Choroid plexus epithelial cell (primary cell): ENCODE measurements at places on chromosomes 16 and 17.

- peak; percentile 42 for DNase-seq
These were observed 854.1 kb downstream of the KCNJ2 start for GRCh38 chr17:71023249-71024030.

DNA sequence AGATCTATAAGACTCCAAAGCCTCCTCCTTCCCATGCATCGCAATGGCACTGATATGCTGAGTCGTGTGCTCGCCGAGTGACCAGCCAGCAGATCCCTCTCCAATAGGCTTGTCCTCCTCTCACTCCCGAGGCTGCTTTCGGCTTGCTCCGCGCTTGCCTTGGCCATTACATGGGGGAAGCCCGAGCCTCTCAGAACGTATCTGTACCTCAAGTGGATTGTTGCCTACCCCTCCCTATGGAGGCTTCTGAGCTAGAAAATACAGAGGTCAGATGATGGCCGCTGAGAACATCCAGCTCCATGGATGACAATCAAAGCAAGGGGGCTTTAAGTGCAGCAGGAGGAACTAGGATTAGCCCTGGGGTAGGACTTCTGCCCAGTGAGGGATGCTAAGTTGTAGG, 7.7 kb upstream of the NLRP1 start:
- no peak for DNase-seq

DNA sequence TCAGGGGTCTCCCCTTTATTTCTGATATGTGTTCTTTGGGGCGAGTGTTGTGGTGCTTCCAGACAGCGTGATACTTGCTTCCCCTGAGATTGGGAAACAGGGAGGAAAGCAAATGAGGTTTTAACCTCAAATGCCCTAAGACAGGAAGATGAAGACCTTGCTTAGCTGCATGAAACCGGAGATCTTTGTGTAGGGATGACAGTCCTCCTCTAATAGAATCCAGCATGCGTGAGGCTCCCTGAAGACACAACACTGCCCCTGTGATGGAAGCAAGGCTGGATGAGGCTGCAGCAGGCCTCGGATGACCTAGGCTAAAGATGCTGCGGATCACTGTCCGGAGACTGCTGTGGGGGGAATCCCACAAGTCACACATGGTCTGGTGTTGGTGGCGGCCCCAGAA, 491.0 kb downstream of the CDH13 start:
- DNase-seq, result no peak

GRCh38 chr17:9646546-9646885, 1.2 kb downstream of the USP43 start:
- no peak for DNase-seq

DNA sequence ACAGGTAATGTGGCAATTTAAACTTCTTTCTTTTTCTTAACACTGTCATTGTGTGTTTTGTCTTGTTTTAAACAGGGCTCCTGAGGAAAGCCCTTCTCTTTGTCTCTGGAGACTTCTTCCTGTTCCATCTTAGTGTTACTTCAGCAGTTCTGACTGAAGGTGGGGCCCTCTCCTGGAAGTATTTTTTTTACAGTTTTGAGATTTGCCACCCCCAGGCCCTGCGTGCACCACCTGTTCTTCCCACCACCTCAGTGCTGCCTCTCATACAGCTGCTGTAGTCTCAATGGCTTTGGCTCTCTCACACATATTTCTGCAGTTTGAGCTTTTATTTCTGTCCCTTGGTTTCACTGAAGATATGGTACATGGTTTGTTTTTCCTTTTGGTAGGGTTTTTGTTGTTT, 52.5 kb upstream of the ALDH3A1 start:
- no peak for DNase-seq

DNA sequence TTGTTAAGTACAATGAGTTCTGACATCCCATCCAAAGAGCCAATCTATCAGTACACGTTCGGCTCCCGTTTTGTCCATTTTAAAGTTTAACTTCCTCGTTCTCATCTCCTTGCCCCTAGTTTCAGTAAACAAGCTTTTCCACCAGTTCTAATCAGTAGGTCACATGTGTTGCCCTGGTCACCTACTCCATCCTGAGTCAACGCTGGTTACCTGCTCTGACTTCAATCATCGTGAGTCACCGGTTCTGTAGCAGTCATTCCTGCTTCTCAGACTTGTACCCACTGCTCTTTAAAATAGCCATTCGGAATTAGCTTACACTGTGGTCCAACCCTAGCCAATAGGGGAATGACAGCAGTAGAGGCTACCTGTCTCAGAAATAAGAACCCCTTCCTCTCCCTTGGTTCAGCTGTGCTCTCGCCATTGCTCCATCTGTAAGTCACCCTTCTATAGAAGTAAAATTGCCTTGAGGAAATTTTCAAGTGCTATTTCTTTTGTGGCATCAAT, 191.0 kb downstream of the CPPED1 start:
- no peak for DNase-seq

DNA sequence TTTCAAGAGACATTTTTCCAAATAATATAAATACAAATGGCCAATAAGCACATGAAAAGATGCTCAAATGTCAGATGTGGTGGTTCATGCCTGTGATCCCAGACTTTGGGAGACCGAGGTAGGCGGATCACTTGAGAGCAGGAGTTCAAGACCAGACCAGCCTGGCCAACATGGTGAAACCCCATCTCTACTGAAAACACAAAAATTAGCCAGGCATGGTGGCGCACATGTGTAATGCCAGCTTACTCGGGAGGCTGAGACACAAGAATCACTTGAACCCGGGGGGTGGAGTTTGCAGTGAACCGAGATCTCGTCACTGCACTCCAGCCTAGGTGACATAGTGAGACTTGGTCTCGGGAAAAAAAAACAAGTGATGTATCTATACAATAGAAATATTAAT, 2.9 kb upstream of the GALK1 start:
- no peak for DNase-seq

DNA sequence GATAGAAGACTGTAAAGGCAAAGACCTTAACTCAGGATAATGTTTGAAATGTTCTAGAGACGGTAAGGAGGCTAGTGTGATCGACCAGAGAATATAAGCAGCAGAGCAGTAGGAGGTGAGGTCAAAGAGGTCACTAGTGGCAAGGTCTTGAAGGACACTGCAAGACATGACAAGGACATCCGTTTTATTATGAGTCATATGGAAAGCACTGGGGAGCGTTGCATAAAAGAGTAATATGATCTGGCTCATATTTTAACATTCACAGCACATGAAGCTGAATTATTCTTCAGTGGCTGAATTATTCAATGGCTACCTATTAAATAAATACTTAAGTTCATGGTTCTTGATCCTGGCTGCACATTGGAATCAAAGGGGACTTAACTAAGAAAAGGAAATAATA, 123.7 kb downstream of the SOX9 start:
- peak; percentile 56 for DNase-seq

DNA sequence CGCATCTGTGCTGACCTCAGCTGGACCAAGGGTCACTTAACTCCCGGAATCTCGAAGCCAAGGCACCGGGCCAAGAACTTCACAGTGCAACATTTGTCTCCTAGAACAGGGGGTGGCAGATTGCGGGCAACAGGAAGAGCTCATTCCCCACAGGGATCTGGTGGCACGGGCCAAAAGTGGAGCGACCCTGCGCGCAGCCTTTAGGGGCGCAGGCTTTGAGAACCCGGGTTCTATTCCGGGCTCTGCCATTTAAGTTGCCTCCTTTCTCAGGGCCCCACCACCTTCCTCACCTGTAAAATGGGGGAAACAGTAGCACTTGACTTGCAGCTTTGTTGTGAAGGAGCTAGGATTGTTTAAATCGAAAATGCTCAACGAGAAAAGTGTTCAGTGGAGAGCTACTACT, 651 bp downstream of the SHMT1 start:
- DNase-seq, result peak; percentile 25

DNA sequence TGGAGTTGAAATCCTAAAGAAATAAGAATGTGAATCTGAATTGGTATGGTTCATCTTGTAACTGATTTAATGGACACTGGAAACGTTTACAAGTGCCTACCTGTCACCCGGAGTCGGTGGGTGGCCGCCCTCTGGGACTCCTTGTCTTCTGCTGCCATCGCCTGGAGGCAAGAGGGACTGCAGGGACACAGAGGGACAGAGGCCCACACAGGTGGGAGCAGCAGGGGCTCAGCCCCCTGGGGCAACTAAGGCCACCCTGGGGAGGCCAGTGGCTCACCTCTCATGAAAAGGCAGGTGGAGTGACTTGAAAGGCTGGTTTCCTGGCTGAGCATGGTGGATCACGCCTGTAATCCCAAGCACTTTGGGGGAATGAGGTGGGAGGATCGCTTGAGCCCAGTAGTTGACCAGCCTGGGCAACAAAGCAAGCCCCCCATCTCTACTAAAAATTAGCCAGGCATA, 23.2 kb downstream of the TMEM92 start:
- peak; percentile 79 for DNase-seq

DNA sequence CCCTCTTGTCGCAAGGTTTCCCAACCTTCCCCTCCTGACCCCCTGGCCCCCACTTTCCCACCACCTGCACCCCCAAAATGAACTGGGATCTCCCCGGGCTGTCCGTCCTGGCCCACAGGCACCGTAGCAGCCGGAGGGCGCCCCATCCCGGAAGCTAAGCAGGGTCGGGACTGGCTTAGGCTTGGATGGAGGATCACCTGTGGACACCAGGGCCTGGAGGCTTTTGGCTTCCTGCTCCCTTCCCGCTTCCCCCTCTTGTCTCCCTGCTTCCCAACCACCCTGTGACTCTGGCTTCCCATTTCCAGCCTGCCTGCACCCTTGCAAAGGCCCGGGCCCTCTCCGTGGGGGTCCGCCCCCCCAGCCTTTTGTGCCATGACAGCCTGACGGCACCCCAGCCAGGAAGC, 2291.3 kb downstream of the TP53TG3F start:
- no peak for DNase-seq

GRCh38 chr17:31052187-31052889, 42.4 kb upstream of the NF1 start:
- peak; percentile 98 for DNase-seq

DNA sequence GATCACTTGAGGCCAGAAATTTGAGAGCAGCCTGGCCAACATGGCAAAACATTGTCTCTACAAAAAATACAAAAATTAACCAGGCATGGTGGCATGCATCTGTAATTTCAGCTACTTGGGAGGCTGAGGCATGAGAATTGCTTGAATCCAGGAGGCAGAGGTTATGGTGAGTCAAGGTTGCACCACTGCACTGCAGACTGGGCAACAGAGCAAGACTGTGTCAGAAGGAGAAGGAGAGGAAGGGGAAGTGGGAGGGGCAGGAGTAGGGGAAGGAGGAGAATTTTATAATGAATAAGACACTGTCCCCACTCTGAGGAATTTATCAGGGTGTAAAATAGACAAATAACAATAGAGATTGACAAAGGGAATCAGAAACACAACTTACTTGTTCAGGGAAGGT, 440.6 kb upstream of the DYNLRB2 start:
- no peak for DNase-seq

- no peak for DNase-seq
These were observed 368.0 kb downstream of the FOXL1 start for GRCh38 chr16:86946396-86946795.

DNA sequence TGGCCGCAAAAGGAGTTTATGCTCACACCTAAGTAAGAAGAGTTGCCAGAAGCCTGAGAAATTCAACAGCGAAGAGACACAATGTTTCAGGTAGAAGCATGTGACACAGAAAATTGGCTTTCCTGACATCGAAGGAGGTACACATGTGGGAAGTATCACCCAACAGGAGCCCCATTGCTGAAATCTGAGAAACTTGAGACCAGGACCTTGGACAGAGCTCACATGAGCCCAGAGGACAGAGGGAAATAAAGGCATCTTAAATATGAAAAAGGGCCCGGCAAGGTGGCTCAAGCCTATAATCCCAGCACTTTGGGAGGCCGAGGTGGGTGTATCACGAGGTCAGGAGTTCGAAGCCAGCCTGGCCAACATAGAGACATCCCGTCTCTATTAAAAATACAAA, 304.1 kb upstream of the C16orf82 start:
- no peak for DNase-seq

DNA sequence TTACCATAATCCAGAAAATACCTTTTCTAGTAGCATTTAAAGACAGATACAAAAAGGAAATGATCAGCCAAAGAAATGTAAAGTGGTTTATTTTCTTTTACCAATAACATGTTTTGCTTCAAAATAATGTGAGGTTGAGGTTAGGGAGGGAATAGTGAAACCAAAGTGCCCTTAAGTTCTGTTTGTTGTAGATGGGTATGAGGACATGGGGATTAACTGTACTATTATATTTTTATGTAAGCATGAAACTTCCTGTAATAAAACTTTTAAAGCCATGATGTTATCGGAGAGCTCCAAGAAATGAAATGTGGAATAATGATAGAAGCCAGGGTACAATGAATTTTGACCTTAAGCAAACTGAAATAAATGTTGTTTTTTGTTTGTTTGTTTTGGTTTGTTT, 9.9 kb downstream of the C16orf46 start:
- no peak for DNase-seq

GRCh38 chr16:28603381-28604185, 6.3 kb downstream of the SULT1A1 start:
- DNase-seq, result no peak
